ENCODE measurements at places on chromosomes 4 and X.

- DNase-seq, result no peak
Observed at GRCh38 chrX:18291006-18291545, 63.4 kb downstream of the SCML2 start.

DNA sequence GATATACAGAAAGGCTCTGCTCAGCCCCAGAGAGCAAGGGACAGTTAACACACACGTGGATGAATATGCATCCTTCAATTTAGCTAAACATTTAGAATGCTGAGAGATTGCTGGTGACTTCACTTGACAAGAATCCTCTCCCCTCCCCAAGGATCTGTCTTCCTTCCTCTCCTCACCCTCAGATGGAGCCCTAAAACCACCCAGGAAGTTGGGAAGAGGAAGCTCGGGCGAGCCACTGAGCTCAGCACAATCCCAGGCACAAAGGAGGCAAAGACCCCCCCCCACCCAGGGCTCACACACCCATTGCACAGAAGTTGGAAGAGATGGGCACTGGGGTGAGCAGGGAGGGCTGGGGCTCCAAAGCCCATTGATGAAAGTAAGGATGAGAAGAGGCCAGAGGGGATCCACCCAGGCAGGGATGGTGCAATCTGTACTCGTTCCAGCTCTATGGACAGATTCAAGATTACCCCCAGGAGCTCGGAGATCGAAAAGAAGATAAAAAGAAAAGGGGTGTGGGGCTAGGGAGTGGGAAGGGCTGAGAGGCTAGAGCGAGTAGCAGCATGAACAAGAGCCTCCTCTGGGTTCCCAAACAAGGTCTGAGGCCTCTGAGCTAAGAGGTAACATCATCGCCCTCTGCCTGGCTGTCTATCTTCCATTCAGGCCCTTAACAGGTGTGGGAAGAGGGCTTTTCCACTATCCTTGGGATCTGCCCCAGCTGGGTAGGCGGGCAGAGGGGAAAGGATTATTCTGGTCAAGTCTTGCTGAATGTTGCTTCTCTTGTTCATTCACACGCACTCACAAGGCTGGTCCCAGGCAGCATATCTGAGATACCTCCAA lies 1.2 kb downstream of the TFE3 start:
- no peak for DNase-seq

DNA sequence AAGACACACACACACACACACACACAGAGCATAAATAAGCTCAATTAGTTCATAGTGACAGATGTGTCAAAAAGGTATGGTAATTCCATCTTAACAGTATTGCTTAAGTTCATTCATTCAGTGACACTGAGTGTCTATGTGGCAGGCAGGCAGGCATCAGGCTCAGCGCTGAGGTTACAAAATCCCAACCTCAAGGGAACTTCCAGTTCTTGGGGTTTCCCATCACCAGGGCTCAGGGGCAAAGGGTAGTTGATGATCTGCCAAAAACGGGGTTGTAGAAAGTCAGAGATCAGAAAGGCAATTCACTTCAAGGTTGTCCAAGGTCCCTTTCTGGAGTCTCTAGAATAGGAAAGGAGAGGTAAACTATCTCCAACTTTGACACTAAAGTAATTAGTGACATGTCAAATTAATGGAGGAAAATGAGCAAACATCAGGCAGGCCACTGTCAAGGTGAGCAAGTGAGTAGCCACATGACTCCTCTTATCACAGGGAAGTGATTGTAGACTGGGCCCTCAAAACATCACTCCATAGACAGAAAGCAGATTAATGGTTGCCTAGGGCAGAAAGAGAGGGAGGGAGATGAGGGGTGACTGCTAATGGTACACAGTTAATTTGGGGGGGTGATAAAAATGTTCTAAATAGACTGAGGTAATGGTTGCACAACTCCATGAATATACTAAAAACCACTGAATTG lies 41.8 kb downstream of the GPC4 start:
- DNase-seq, result no peak

DNA sequence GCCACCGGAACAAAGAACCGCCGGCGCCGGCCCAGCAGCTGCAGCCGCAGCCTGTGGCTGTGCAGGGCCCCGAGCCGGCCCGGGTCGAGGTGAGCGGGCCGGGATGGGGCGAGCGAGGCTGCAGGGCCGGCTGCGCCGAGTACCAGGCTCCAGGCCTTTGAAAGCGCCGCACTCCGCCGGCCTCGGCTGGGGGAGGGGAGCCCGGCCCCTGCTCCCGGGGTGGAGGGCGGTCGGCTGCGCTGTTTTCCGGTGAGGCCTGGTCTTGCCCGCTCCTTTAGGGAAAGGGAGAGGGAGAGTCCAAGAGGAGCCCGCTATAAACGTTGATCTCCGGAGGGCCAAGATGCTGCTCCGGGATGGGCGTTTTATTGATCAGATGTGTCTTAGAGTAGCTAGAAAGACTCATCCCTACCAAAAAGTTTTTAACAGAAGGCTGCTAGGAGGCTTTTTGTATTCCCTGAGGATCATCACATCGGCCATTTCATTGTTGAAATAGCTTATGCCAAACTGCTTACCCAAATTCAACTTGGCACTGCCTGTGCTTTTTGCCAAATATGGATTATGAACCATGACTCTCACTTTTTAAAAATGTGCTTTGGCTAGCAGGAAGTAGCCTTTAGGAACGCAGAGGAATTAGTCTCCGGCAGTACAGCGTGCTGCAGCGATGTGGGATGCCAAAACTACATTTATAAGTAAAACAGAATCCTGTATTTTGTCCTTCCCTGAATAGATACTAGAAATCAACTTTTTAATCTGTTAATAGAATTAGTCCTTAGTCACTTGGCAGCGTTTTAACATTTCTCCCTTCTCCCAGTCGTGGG lies 760 bp downstream of the TMEM165 start:
- DNase-seq, result no peak

- DNase-seq, result no peak
Observed at GRCh38 chr4:173924561-173924960, 358.9 kb downstream of the FBXO8 start.

Data from esophagus squamous epithelium (tissue), 5 donors.